ENCODE measurements at places on chromosomes 2 and 18.
A peak's percentile ranks its signal among the peaks of the same experiment; 100 is the strongest.

GRCh38 chr2:144163592-144163991, 356.3 kb downstream of the ZEB2 start:
- DNase-seq = no peak

DNA sequence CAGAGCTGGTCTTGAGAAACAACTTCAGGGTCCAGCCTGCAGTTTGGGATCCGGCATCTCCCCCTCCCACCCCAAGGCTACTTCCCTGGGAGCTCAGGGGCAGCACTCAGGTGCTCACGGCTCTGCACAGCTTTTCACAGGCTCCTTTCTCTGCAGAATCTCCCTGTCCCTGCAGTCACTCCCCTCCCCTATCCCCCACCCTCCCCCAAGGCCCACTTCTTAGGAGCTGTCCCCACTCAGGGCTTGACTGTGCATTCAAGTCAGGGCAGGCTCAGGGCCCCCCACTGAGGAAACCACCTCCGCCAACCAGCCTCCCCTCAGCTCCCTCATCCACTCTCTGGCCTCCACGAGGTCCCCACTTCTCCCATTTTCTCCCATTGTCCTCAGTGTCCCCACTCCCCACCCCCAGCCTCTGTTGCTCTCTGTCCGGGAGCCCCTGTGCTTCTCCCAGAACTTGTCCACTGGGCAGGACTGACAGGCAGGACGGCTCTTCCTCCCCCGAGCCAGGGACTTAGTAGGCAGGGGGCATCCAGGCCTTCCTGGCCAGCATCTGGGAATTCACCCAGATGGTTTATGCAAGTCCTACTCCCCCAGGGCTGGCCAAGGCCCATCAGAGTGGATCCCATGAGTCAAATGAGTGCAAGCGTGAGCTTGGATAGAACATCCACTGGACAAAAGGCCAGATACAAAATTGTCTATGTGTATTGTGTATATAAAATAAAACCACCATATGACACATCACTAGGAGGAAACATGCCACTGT, 7.6 kb downstream of the NMUR1 start:
- no peak for DNase-seq

- DNase-seq = no peak
Observed at GRCh38 chr2:45884126-45884525, 232.7 kb downstream of the PRKCE start.

DNA sequence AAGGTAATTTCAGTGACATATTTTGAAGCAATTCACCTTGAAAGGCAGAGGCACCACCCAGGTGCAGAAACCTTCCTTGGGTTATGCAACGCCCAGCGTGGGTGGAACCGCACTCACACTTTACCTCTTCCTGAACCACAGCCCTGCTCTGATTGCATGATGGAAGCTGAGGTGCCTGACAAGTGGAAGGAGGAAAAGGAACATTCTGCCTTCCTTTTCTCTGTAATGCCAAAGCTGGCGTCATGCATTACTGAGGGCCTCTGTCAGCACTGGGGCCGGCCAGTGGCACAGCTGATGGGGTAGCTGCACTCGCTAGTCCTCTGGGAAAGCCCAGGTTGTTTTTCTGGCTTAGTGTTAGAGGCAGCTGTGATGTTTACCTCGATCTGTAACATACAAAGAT, 266.5 kb downstream of the NEDD4L start:
- DNase-seq = peak; percentile 23

DNA sequence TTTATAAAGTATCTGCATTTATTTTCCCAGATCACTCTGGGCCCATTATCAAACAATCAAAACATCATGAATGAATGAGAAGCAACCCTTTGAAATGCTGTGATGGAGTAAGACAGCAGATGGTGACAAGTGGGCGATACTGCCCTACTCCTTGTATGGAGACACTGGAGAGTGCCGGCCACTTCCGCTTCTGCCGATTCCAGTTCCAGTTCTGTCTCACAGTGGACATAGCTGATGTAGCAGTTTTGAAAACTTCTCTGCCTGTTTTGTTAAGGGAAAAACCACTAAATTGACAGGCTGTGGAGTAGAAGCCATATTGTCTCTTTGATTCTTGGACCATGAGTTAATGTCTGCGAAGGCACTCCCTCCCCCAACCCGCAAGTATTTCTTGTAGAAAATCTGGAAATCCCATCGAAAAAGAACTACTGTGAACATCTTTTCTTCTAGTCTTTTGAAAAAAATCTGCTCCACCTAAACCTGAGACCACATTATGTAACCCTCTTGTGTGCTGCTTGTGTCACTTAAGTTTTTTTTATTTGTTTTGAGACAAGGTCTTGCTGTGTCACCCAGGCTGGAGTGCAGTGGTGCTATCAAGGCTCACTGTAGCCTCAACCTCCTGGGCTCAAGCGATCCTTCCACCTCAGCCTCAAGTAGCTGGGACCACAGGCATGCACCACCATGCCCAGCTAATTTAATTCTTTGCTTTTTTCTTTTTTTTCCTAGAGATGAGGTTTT, 133.5 kb downstream of the TANC1 start:
- no peak for DNase-seq

DNA sequence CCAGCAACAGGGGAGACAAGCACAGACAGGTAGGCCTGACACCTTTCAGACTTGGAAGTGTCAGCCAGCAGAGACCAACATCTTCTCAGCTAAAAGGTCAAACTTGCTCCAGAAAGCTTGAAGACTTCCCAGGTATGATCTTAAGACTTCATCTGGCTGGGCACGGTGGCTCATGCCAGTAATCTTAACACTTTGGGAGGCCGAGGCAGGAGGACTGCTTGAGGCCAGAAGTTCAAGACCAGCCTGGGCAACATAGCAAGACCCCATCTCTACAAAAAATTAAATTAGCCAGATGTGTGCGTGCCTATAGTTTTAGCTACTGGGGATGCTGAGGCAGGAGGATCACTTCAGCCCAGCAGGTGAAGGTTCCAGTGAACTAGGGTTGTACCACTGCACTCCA, 39.0 kb upstream of the SPRED2 start:
- DNase-seq = no peak

DNA sequence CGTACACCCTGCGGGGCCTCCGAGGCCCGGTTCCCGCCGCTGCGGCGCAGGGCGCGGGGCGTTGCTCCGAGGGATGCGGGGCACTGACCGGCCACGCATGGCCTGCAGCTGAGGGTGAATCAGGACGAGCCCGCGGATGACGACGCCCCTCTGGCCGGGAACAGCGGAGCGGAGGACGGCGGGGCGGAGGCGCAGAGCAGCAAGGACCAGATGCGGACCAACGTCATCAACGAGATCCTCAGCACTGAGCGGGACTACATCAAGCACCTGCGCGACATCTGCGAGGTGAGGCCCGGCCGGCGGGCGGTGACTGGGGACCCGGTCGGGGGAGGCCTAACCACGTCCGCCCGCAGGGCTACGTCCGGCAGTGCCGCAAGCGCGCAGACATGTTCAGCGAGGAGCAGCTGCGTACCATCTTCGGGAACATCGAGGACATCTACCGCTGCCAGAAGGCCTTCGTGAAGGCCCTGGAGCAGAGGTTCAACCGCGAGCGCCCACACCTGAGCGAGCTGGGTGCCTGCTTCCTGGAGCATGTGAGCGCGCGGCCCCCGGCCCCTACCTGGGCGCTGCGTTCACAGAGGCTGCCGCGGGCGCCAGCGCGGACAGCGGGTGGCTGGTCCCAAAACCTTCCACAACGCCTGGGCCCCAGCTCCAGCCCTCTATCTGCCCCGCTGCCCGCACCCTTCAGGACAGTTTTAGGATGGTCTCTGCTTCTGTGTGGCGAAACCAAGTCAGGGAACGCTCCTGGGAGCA, 53.2 kb downstream of the FAM168B start:
- no peak for DNase-seq

GRCh38 chr2:241001413-241002274, 3.2 kb downstream of the SNED1 start:
- no peak for DNase-seq

- DNase-seq = no peak
Observed at GRCh38 chr18:58958628-58959027, 94.0 kb downstream of the ZNF532 start.

DNA sequence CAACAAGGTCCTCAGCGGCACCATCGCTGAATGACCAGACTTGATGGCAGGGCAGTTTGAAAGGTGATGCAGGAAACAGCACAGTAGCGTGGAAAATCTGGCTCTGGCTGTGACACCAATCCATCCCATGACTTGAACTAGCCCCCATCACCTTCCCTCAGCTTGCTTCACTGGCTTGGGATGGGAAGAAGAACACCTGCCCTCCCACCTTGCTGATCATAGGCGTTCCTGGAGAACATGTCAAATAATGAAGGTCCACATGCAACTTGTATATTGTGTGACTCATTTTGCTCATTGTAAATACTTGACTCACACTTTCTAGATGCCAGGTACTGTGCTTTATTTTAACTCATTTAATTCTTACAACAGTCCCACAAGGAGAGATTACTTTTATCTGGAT, 292.4 kb upstream of the SPRED2 start:
- DNase-seq = no peak

DNA sequence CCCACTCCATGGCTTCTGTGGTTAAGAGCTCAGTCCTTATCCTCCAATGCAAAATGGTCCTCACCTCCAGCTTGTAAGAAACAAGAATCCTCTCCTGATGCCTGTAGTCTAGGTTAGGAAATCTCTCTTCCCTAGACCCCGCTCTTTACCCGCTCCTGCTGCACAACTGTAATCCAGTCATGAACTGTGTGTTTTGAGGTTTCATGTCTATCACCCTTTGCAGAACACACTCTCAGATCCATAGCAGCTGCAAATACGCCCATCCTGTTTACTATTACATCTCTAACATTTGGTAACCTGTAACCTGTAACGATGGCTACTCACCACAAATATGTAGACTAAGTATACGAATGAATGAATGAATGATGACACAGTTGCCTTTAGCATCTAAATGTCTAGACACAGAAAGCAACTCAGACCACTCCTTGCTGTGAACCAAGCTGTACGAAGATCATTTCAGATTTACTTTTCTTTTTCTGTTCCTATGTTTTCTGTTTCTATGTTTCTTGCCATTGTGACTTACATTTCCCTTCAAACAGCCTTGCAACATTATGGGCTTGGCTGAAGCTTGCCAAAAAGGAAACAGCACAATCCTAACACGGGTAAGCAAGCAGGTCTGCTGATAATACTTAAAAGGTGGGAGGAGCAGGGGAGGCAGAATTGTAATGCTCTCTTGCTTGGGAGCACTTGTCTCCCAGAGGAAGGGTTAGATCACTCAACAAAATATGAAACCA, 53.7 kb downstream of the EPHA4 start:
- no peak for DNase-seq

DNA sequence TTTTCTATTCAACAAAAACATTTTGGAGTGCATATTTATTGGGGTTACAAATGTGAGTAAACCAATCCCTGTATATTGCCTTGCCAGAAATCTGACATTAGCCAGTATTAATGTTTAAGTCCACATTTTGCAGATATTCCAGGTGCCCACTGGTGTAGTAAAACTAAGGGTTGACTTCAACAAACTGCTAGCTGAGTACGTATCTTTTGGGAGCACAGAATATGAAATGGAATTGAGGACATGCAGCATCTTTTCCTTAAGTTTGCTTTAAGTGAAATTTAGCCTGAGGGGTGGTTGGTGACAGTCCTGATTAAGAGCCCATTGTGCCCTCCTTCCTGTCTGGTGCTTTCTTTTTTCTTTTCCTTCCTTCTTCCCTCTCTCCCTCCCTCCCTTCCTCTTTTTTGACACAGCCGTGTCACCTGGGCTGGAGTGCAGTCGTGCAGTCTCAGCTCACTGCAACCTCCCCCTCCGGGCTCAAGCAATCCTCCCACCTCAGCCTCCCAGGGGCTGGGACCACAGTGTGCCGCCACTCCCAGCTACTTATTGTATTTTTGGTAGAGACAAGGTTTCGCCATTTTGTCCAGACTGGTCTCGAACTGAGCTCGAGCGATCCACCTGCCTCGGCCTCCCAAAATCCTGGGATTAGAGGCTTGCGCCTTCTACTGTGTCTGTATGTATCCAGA, 1.6 kb downstream of the NUP35 start:
- DNase-seq = no peak

DNA sequence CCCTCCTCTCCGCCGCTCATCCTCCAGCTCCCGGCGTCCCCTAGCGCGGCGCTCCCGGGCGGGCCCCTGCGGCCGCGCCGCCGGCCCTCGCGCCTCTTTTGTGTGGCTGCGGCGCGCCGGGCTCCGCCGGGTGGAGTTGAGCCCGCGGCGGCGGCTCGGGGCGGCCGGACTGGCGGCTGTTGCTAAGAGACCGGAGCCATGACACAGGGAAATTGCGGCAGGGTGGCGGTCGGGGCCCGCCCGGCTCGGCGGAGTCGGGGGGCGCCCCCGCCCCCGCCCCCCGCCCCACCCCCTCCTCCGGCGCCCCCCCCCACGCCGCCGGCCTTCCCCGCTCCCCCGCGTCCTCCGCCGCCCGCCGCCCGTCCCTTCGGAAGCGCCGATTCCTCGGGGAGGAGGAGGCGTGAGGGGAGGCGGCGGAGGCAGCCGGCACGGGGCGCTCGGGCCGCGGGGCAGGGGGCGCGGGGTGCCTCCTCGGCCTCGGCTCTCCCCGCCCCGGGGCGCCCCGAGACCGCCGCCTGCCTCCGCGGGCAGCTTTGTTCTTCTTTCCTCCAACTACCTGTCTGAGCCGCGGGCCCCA, at the start of gene TMEM200C:
Gene TMEM200C (minus strand): TSS at position 224 of the 577 bp plus-strand sequence. CDS start 3,459 bp downstream, outside the sequence.
- DNase-seq = peak; percentile 57

DNA sequence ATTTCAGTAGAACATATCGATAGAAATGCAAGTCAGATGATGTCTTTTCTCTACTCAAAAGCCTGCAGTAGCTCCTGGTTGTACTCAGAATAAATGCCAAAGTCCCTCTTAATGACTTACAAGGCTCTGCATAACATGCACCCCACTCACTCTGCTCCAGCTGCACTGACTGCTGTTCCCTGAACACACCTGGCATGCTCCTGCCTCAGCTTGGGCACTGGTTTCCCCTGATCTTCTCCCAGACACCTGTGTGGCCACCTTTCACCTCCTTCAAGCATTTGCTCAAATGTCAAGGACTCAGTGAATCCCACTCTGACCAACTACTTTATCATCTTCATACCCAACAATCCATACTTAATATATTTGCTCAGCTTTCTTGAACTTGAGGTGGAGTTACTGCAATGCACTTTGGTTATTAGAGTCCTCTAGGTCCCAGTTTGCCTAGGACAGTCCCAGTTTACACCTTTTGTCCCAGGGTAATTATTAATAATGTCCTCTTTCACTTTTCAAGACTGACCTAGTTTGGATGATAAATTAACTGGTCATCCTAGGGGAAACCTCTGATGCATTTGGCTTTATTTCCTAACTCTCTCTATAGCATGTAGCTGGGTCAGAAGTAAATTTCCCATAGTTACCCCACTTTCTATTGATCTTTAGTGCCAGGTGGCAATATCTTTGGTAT, 44.1 kb downstream of the ACAA2 start:
- DNase-seq = no peak

- DNase-seq = no peak
Observed at GRCh38 chr2:201347138-201347537, 10.0 kb downstream of the FLACC1 start.

Data from endothelial cell (in vitro differentiated cells).